Cardiac fibroblast (primary cell): ENCODE measurements at places on chromosomes 6 and 20.
A peak's percentile ranks its signal among the peaks of the same experiment; 100 is the strongest.

DNA sequence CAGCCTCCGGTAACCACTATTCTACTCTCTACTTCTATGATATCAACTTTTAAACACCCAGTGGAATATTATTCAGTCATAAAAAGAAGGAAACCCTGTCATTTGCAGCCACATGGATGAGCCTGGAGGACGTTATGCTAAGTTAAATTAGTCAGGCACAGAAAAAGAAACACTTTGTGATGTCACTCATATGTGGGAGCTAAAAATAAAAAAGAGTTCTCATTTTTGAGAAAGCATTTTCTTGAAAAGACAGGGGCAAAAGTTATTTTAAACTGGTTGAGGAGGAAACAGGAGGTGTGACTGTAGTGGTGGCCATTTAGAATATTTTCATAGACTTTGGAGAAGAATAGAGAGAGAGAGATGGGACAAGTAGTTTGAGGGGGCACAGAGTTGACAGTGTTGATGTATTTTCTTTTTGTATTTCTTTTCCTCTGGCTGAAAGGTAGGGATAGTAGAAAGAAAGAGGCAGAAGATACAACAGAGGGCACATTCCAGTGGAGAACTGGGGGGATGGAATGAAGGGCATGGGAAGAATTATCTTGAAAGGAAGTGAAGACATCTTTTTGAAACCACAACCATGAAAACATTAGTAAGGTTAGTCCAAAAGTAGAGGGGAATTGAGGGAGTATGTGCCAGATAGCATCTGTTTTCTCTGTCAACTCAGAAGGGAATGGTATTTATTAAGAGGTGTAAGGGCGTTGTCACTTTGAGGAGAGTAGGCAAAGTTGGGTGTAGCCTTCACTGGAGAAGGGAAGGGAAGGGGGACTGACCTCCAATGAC lies 181.3 kb upstream of the GMDS start:
- peak; percentile 42 for DNase-seq

DNA sequence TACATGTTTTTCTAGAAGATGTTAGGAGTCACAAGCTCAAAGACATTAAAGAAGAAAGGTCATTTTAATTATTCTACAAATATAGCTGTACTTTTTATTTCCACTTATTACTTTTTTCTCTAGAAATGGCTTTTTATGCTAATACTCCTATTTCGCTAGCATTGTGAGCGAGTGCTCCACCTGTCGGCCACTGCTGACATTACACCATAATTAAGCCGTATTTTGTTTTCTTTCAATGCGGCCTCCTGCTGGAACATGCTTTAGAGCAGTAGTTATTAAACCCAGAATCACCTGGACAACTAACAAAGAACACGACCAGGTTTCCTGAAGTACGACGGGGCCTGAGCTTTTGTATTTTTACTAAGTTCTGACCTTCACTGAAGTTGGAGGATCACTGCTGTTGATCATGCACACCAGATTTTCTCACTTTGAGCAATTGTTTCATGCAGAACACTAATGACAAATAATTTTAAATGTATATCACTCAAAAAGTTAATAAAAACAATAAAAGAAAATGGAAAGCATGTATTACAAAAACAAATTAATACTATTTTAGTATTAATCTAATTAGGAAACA lies 74.1 kb upstream of the PAK5 start:
- DNase-seq = peak; percentile 55

DNA sequence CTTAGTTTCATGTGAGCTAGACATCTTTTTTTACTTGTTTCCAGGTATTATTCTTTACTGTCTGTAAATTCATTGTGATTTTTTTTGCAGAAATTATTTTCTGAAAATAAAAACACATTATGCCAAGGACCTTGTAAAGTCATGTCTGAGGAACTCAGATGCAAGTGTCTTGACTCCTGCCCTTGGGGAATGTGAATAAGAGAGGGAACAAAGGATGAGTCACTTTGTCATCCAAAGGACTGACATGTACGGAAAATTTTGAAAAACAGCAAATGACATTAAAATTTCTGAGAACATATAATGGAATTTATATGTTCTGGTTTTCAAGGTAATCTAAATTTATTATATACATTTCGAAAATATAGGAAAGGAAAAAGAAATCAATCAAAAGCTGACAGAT lies 660.4 kb downstream of the CD109 start:
- peak; percentile 64 for DNase-seq

DNA sequence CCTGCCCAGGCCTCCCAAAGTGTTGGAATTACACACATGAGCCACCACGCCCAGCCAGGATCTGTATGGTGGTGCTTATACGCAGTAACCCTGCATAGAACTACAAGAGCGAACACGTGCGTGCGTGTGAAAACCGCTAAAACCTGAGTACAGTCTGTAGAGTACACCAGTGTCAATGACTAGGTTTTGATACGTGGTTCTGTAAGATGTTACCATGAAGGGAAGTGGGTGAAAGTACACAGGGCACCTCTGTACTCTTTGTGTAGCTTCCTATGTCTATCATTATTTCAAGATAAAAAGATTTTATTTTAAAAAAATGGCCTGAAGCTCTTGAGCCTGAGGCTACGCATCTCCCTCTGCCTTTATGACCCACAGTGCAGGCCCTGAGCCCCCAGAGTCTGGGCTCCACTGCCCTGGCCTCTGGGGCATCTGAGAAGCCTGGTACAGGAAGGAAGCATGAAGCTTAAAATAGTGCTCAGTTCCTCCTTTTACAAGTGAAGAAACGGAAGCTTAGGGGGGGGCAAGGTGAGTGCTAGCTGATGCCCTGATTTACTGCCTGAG lies 21.6 kb downstream of the LY86 start:
- no peak for DNase-seq

DNA sequence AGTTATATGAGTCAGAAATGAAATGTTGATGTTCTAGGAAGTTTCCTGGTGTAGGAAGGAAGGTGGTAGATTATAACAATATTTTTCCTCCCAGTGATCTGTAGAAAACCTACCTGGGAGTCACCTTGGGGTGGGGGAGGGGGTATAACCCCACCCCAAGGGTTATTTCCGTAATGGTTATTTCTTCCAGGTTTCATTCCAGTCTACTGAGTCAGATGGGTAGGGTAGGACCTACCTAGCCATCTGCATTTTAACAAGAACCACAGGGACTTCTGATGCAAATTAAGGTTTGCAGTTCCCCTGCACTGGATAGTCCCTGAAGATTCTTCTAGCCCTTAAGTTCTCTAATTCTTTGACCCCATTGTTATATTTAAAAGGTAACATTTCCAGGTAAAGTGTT lies 88.9 kb downstream of the ARMC2 start:
- no peak for DNase-seq

DNA sequence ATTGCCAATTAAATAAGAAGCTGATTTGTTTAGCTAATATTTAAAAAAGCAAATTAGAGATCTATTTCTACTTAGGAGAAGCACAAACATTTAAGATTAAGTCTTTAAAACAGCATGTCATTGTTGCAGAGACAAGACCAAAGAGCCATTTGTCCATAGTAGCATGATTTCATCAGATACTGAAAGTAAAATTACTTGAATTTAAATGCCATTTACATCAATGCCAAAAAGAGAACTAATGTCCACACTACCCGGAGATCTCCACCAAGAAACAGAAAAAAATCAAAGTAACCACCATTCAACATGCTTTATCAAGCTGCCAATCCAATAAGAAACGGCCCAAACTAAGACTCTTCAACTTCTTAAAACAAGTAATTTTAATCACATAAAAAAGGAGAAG lies 15.7 kb downstream of the AURKA start:
- DNase-seq = no peak

DNA sequence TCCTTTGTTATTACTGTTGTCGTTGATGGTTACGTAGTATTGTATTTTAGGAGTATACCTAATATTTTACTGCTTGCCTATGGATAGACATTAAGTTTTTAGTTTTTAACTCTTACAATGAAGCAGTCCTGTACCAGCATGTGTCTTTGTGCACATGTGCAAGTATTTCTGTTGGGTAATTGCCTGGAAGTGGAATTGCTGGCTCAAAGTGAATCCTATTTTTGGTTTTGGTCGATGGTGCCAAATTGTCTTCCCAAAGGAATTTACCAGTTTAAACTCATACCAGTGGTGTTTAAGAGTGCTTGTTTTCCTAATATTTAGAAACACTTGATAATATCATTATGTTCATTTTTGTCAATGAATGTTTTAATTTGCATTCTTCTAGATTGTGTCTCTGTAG lies 75.5 kb downstream of the ANKS1A start:
- DNase-seq = peak; percentile 79

DNA sequence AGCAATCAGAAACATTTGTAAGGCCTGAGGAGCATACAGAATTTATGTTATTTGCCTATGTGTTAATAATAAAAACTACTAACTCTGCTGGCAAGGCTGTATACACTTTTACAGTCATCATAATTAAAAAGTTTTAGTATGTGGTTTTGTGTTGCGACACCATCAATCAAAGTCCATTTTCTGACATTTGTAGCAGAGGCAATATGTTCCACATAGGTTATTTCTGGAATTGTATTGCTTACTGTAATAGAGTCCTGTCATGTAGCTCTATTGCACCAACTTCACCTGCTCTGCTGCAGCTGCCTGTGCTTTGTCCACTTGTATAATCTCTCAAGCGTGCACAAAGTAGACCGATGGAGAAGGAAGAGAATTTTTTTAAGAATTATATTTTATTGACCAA lies 501.8 kb downstream of the HACE1 start:
- DNase-seq = no peak

GRCh38 chr20:50331469-50332363 lies 141.1 kb downstream of the CEBPB start:
- DNase-seq = no peak

DNA sequence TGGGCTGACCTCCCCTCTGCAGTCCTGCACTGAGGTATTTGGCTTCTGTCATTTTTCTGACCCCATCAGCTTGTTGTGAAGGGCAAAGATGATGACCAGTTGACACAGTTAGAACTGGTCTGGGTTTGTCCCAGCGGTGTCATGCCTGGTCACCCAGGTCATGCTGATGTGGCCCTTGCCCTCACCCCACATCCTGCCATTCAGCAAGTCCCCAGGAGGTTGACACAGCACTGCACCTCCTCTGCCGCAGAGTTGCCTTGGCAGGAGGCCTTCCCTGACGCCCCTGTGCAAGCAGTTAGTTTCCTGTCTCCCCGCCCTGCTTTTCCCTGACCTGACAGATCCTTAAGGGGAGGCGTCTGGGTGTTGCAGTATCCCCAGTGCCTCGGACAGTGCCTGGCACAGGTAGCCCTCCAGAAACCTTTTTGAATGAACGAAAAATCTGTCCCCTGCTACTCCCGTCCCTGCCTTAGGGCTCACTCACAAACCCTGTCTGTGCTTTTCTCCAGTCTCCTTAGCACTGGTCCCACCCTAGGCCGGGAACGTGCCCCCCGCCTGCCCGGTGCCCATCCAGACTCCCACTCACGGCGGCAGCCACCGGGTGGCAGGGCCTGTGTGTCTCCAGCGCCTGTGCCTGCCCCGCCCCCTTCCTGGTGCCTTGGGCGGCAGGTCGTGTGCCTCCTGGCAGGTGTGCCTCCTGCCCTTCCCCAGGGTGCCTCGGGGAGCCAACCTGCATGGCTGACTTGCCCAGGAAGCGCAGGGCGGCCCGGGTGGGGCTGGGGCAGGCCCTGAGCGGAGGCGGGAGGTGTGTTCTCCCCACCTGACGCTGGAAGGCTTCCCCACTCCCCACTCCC lies 146.3 kb upstream of the RNF24 start:
- DNase-seq = no peak

- no peak for DNase-seq
These were observed 54.0 kb upstream of the TNFRSF21 start for GRCh38 chr6:47363736-47364135.

- DNase-seq = no peak
These were observed 17.3 kb upstream of the ID1 start for GRCh38 chr20:31587545-31588389.

DNA sequence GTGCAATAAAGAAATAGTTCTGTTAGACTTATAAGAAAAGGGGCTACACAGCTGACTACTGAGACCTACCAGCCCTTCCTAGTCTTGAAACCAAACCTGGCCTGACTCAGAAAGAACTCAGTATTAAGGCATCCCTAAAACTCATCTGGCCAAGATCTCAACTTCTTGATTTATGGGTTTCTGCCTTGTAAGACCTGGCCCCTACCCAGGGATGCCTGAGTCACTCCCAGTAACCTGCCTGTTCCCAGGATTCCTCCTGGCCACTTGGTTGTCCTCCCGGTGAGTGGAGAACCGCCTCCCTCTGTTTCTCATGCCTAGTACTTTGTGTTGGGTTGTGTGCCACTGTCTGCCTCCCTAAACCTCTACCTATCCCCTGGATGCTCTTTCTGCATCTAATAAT lies 189.4 kb upstream of the PREP start:
- DNase-seq = peak; percentile 74

- no peak for DNase-seq
These were observed 69.0 kb upstream of the MLN start for GRCh38 chr6:33872761-33873160.

DNA sequence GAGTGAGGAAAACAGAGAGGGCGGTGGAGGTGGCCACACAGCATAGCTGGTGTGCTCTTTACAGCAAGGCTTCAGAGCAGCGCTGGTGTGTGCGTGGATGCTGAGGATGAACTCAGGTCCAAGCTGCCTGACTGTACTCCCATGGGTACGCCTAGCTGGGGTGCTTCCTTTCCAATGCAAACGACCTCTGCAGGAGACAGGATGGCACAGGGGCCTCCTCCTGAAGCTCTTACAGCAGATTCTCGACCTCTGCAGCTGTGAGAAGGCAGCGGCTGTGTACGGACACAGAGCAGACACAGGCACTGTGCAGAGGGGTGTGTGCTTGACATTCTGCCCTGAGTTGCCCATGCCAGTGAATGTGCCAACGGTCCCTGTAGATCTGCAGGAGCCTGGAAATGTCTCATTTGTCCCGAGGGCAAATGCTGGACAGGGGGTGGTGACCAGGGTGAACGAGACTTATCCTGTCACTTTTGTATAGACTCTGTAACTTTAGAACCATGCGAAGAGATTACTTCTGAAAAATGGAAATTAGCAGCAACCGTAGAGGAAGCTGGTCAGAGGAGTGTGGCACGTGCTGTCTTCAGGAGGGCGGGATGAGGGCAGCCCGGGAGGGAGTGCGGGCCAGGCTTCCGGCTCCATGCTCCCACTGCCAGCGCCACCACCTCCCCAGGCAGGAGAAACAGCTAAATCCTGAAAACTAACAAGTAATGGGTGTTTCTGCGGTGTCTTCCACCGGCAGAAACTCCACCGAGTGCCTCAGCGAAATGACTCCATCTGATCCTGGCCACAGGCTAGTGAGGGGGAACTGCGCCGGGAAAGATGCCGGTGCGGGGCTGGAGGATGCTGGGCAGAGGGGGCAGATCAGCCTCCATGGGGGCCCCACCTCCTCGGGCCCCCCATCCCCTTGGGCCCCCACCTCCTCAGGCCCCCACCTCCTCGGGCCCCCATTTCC lies 120.9 kb upstream of the RPS6KA2 start:
- DNase-seq = no peak

- peak; percentile 27 for DNase-seq
These were observed 27.9 kb downstream of the CDYL start for GRCh38 chr6:4804095-4804494.
